ENCODE measurements at places on chromosomes 6 and 20.

DNA sequence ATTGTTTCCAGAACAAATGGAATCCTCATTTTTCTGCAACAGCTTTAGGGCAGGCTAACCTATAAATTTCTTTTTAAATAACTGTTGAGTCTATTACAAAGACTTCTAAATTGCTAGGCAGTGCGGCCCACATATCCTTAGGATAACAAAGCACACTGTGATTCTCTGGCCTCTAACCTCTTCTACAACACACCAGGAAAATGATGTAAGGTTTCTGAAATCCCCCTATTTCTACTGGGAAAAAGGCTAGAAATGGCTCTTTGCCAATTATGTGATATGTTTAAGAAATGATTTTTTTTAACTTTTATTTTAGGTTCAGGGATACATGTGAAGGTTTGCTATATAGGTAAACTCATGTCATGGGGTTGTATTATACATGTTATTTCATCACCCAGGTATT, 17.3 kb upstream of the NT5E start:
- no peak for DNase-seq

GRCh38 chr20:56463428-56463827, 5.0 kb upstream of the RTF2 start:
- no peak for DNase-seq

DNA sequence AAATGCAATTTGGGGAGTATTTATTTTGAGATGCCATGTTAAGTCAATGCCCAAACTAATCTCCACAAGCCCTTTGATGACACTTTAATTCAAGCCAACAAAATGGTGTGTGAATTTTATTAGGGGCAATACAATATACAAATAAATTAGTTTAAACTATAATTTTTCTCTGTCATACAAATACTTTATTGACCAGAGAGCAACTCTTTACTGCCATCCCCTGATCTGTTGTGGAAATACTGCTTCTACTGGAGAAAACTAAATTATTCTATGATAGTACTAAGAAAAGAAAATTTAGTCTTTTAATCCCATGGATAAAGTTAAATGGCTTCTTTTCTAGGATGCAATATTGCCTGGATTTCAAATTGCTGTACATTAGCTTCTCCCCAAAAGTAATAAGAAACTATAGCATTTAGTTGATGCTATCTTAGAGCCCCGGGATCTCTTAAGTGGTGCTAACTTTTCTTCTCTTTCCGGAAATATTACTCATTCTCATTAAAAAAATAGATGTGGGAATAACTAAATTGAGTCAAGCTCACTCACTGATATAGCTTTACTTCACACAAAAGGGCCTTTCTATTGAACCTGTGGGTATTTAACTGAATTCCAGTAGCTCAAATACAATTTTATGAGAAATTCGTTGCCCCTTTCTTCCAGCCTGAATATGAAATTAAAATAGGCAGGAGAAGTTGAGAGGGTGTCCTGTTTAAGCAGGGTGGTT, 49.2 kb downstream of the SMPDL3A start:
- no peak for DNase-seq

- no peak for DNase-seq
Observed at GRCh38 chr6:26420688-26421171, 18.7 kb downstream of the BTN3A1 start.

- no peak for DNase-seq
Observed at GRCh38 chr6:106547601-106548453, 81.5 kb downstream of the RTN4IP1 start.

- no peak for DNase-seq
Observed at GRCh38 chr20:25576783-25577530, 8.4 kb downstream of the NINL start.

DNA sequence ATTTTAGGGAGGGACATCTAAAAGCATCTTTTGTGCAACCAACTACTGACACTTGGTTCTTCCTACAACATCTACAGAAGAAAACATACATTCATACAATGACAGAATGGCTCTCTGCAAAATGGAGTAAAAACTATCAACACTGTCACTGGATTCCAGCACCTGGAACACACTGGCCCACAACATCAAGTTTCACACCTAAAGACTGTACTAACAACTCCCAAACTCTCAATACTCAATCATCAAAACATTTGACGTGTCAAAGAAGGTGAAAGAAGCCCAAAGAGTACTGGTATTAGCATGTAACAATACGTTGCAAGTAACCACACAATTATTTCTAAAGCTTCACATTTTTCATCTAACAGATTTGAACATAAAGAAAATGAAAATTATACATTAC, 2.1 kb downstream of the CPNE1 start:
- no peak for DNase-seq

- no peak for DNase-seq
Observed at GRCh38 chr6:89208551-89208950, 8.6 kb downstream of the GABRR1 start.

DNA sequence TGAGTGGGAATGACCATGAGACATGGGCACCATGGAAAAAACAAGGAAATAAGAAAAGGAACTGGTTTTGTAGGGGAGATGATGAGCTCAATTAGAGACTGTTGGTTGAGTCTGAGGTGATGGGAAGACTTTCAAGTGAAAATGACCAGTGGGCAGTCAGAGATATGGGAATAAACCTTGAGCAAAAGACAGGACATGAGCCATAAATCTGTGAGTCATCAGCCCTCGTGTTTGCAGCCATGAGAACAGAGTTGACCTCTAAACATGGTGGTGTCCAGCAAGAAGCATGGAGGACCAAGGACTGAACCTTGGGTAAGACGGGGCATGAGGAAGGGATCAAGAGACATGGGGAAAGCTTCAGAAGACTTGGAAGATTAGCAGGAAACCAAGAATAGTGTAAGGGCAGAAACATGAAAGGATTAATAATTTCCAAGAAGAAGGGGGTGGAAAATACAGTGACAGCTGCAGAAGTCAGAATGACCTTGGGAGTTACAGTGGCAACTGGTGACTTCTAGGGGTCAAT, 280.6 kb upstream of the PRDM1 start:
- no peak for DNase-seq

DNA sequence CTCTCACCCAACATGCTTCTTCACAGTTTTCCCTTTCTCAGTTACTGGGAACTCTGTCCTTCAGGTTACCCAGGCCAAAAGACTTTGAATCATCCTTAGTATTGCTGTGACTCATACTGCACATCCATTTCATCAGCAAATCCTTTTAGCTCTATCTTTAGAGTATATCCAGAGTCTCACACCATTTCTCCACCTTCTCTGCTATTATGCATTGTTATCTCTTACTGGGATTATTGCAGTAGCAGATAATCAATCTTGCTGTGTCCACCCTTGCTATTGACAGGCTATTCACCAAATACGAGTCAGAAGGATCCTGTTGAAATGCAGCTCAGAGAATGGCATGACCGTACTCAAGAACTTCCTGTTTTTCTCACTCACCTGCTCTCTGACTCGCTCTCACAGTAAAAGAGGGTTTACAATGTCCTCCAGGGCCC, 57.3 kb downstream of the BCKDHB start:
- no peak for DNase-seq

DNA sequence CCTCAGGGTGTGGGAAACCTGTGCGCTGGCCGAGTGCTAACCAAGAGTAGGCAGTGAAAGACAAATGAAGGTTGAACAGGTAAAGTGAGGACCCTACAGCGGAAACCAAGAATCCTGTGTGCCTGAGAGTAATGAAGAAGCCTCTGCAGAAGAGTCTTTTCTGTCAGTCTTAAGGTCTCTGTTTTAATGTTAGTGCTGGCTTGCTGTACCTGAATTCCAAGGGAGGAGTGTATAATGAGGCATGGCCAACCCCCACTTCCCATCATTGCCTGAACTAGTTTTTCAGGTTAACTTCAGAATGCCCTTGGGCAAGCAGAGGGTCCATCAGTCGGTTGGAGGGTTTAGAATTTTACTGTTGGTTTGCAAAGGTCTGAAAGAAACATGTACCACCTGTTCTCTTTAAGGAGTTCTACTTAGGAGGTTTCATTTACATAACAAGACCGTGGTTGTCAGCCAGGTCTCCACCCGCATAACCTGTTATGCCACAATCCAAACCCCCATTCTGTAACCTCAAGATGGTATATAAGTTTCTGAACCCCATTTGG, 589 bp upstream of the PDCD2 start:
- DNase-seq = no peak

DNA sequence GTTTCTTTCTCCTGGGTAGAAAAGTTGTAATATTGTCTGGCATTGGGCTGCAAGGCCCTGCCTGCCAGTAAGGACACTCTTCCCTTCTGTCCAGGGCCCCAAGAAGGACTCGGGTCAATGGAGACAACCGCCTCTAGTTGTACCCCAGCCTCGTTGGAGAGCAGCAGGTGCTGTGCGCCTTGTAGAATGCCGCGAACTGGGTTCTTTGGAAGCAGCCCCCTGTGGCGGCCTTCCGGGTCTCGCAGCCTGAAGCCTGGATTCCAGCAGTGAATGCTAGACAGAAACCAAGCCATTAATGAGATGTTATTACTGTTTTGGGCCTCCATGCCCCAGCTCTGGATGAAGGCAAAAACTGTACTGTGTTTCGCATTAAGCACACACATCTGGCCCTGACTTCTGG, 37.0 kb downstream of the PLCG1 start:
- DNase-seq = no peak

DNA sequence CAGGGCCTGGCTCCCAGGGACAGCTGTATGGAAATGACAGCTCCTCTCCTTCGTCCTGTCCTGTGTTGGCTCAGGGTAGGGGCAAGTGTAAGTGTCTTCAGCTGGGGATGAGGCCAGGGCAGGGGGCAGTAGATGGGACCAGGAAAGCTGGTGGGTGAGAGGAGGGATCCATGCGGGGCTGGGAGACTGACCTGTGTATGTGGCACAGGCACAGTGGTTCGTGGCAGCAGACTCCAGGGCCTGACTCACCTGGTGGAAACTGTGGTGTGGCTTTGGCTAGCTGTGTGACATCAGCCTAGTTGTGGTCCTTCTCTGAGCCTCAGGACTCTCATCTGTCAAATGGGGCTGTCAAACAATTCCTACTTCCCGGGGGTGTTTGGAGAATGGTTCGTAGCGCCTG, 13.7 kb upstream of the SCRT2 start:
- no peak for DNase-seq

- DNase-seq = no peak
Observed at GRCh38 chr6:39791850-39792539, at the start of gene DAAM2. TSS of gene DAAM2 (plus strand) at chr6:39792376. CDS start at chr6:39856303, 63,927 bp downstream.

DNA sequence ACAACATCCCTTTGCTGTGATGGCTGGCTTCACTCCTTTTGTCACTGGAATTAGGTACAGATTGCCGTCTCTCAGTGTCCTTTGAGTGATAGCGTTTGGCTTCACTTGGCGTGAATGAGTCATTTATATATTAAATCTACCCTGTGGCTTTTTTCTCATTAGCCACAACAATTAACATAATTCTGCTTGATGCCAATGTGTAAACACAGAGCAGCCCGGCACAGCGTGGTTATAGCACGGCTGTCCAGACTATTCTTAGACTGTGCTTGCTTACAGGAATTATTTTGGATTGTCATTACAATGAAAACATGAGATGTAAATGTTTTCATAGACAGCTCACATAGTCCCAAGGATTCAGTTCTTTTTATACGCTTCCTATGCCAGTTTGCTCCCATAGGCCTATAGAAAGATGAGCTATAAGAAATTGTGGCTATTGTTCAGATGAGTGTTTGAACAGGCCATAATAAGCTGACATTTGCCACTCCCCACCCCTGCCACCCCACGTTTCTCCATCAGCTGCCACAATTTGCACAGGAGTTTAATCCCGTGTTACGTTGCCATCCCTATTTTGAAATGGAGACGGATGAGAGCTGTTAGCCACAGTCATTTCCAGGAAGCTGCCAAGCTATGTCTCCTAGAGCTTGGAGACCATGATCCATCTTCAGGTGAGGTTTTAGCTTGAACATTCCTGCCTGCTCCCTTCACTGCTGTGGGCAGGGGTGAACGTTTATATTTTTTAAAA, 65.9 kb downstream of the PPP1R14C start:
- no peak for DNase-seq

DNA sequence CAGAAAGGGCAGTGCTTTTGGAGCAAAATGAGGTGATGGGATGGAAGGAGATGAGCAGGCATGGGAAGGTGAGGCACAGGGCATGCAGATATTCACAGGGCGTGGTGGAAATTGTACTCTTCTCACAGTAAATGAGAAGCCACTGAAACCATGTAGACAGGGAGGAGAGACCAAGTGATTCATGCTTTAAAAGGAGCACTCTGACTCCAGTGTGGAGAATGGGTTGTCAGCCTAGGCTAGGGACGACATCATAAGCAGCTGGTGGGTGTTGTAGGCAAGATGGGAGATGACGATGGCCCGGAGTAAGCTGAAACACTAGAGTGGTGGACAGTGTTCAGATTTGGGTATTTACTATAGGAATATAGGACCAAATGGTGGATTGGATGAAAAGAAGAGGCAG, 18.4 kb downstream of the PDE7B start:
- DNase-seq = no peak

GRCh38 chr20:62104791-62105345, 17.4 kb upstream of the LSM14B start:
- no peak for DNase-seq

DNA sequence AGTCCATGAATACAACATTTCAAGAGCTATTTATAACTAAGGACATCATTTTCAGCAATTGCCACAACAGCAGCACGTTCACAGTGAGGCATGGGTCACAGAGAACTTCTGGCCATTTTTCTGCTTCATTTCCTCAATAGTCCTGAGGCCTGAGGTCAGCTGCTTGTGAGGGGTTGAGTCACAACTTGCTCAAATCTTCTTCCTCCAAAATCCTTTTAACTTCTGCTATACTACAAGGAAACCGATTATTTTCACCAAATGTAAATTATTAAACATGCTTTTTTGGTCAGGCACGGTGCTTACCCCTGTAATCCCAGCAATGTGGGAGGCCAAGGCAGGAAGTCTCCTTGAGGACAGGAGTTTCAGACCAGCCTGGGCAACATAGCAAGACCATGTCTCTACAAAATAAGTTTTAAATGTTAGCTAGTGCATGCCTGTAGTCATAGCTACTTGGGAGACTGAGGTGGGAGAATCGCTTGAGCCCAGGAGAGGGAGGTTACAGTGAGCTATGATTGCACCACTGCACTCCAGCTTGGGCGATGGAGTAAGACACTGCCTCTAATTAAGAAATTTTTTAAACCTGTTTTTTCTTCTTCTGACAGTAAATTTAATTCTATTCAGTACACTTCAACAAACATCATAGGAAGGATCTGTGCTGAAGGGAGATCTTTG, 11.1 kb upstream of the SLC16A10 start:
- no peak for DNase-seq

DNA sequence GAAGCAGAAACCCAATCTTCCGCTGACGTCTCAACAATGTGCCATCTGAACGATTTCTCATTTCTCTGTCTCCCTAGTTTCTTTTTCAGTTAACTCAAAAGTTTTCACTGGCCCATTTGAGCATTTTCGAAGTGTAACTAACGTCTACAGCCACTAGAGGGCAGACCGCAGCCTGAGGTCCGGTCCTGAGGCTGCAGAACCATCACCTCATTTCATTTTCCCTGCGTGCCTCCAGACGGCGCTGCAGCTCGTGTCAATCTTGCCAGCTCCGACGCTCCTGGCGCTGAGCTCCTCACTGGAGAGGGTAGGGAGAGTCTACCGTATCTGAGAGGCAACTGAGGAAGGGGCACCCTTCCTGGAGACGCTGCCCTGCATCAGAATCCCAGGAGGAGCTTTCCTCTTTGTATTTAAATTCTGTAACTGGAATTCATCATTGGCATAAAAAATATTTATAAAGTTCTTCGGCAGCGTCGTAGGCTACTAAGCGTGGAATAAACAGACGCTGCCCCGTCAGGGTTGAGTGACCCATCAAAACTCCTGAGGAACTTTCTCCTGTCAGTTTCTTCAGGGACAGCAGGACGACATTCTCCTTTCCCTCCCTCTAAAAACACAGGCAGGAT, 28.5 kb upstream of the DTNBP1 start:
- peak; percentile 70 for DNase-seq

Data from activated naive CD4-positive, alpha-beta T cell treated with anti-CD3 and anti-CD28 coated beads, Interleukin-2, amount 50 U/mL, for 72 hours (primary cell).